ENCODE measurements at places on chromosomes 5 and 9.

GRCh38 chr5:85204289-85204688, 819.6 kb upstream of the EDIL3 start:
- no peak for DNase-seq

- DNase-seq = no peak
These were observed 39.7 kb upstream of the BASP1 start for GRCh38 chr5:17177501-17178372.

- no peak for DNase-seq
These were observed 32.5 kb upstream of the FAM174A start for GRCh38 chr5:100502684-100503083.

GRCh38 chr5:73686912-73687311, 60.9 kb downstream of the ARHGEF28 start:
- DNase-seq = peak; percentile 16

DNA sequence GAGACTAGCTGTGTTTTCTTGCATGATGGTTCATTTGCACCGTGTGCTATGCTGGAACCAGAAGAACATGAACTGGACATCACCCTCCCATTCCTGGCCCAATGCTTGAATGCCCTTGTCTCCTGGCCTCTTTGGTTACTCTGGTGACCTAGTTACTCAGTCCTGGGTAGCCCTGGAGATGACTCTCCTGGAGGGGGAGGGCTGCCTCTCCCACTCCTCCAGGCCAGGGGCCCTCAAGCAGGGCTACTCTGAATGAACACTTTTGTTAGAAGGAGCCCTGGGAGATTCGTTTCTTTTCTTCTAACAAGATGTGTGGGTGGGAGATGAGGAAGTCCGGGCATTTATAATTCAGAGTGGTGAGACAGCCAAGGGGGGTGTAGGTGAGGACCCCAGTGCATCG, 12.0 kb upstream of the NKX2-5 start:
- no peak for DNase-seq

GRCh38 chr9:135907006-135907430, 328 bp downstream of the CAMSAP1 start:
- peak; percentile 64 for DNase-seq

DNA sequence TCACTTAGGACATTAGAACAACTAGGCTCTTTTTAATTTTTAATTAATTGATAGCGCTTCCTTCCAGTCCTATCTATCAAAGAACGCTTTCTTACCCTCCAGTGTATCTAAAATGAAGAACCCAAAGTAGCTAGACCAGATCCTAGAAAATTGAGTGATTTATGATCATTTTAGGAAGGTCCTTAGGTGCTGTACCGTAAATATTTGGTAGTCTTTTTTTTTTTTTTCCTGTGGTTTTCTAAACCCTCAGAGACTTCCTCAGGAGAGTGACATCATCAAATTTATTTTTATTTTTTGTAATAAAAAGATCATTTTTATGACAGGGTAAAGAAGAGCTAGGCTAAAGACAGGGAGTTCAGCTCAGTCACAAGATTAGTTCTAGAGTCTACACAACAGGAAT, 197.4 kb downstream of the WDR70 start:
- no peak for DNase-seq

GRCh38 chr5:77337686-77338085, 127.2 kb downstream of the PDE8B start:
- no peak for DNase-seq

DNA sequence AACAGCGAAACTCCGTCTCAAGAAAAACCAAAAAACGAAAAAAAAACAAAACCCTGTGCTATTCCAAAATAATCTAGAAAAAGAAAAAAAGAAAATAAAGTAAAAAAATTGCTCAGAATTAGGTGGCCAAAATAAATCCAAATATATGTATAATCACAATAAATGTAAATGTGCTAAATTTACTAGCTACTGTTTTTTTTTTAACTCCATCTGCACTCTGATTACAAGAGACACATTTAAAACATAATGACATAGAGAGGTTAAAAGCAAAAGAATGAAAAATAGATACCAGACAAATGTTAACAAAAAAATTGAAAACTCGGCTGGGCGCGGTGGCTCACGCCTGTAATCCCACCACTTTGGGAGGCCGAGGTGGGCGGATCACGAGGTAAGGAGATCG, 66.1 kb downstream of the FGF1 start:
- no peak for DNase-seq

GRCh38 chr5:176948458-176948857, 49.3 kb upstream of the HK3 start:
- DNase-seq = no peak

GRCh38 chr5:100690036-100690560, 154.9 kb downstream of the FAM174A start:
- DNase-seq = no peak

DNA sequence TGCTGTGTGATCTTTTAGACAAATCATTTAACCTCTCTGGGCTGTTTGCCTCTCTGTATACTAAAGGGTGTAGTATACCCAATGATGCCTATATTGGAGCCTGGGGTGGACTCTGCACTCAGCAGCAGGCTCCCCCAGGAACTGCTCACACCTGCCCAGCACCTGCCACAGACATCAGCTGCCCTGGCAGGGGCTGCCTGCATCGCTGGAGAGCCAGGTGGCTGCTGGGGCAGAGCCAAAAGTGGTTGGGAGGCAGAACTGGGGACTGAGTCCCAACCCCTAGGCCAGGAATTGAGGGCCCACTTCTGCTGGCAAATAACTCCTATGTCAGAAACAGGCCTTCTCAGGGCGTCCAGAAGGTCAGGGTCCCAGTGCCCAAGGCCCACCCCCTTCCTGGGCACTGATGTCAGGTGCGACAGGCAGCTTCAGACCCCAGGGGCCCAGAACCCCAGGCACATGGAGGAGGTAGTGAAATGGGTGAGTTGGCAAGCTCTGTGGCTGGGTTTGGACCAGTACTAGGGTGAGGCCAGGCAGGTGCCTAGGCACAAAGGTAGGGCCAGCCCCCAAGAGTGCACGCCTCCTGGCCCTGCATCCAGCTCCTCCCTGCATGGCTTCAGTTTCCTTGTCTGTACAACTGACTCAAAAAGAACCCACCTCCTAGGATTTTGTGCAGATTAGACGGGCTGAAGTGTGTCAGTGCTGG, 5.8 kb downstream of the UNC5A start:
- no peak for DNase-seq

GRCh38 chr5:78545406-78545805, 103.2 kb downstream of the LHFPL2 start:
- no peak for DNase-seq

DNA sequence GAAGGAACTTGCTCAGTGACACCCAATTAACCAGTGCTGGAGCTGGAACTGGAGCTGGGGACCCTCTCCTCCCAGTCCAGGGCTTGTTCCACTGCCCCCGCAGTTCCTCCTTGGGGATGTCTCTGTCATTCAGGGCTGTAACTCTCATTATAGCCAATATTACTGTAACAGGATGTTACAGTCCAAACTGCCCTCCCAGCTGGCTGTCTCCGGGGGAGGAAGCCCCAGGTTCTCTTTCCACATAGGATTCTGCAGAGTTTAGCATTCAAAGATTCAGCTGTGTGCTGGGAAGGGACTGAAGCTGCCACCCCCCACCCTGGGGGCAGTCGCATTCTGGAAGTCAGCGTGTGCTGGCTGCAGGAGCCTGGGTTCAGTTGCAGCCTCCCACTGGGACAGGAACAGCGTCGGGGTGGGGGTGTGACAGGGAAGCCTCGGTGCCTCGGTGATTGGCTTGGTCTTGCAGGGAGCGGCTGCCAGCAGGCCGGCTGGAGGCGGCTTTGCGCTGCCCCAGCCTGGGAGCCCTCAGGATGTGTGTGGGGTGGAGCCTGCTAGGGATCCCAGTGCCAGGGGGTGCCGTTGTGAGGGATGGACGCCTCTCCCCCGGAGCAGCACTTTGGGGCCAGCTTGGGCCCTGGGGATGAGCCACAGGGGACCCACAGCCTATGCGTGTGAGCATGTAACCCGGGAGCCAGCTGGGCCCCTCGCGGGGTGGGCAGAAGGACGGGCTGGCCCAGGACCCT, 101.1 kb downstream of the RGS3 start:
- no peak for DNase-seq

GRCh38 chr9:92432350-92432749, 8.1 kb upstream of the OMD start:
- DNase-seq = no peak

DNA sequence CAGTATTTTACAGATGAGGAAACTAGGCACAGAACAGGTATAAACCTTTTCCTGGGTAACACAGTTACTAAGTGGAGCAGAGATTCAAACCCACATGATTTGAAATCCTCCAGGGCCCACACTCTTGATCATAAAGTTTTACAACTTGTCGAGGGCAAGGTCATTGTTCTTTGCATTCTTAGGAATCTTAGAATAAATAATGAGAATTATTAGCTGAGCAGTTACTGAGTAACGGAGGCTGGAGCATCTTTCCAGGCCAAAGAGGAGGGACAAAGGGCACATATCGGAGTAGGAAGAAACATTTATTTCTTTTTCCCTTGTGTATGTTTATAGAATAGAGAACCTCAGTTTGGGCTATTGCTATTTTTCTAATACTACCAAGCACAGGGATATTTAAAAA, 27.1 kb upstream of the F2R start:
- DNase-seq = no peak

DNA sequence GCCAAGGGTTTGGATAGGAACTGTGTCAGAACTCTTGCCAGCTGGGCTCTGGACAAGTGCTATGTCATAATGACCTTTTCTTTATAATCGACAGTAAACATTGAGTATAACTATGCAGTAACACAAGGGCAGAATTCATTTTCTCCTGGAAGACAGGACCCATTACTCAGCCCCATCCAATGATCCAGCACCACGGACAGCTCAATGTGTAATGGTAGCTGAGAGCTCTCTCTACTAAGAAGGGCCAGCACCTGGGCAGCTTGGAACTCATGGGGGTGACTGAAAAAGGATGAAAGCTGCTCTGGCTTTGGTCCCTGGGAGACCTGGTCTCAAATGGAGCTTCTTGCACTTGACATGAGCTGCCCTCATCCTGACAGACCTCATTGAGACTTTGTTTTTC, 347.8 kb downstream of the TRIM32 start:
- no peak for DNase-seq

DNA sequence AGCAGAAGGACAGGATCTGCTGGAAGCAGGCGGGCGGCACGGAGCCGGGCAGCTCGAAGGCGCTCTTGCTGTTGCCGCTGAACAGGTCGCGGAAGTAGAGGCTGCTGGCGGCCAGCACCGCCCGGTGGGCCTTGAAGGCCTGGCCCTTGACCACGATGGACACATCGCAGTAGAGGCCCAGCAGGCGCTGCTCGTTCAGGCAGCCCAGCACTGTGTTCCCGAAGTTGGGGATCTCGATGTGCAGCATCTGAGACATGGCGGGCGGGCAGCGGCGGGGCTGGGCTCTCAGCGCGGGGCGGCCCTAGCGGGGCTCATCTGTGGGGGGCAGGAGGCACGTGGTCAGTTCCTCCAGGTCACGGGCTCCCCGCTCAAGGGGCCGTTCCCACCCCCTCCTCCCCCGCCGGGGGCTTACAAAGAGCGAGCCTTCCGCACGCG, 44.8 kb downstream of the NACC2 start:
- DNase-seq = no peak

- DNase-seq = no peak
These were observed 6.8 kb downstream of the HSD17B4 start for GRCh38 chr5:119458911-119459632.

DNA sequence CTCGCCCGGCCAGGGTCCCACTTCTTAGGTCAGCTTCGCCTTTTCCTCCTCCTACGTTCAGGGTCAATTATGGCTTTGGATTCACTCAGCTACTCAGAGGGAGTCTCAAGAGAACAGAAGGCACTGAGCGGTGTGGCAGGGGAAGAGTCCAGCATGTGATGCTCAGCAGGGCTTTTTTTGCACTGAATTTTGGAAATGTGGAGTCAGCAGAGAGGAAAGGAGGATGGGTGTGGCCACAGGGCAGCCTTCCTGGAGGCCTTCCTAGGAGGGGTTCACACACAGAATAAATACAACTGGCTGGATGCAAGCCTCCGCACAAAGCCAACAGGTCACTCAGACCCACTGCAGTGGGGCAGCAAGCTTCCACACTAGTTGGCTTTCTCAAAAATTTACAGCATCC, 4.8 kb downstream of the NAIF1 start:
- DNase-seq = peak; percentile 7

GRCh38 chr9:68546596-68547390, 6.1 kb upstream of the TMEM252 start:
- DNase-seq = peak; percentile 46

DNA sequence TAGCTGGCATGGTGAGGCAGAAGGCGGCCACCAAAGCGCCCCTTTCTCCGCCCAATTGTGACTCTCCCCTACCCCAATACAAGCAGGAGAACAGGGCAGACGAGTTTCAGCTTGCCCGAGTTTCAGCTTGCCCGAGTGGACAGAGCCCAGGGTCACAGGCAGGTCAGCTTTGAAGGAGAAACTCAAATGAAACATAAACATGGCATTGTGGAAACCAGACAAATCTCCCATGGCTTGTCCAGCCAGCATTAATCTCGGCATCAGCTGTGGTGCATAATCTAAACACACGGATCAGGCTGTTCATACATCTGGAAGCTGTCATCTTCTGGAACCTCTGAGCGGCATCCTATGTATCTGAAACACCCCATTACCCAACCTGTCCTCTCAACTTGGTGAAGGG, 16.9 kb downstream of the PTCH1 start:
- no peak for DNase-seq

- DNase-seq = no peak
These were observed 96.2 kb downstream of the TLE4 start for GRCh38 chr9:79667817-79668436.

- DNase-seq = no peak
These were observed 196.8 kb downstream of the PRDM9 start for GRCh38 chr5:23703940-23704855.

GRCh38 chr9:116297346-116297745, 143.8 kb downstream of the PAPPA start:
- DNase-seq = no peak

DNA sequence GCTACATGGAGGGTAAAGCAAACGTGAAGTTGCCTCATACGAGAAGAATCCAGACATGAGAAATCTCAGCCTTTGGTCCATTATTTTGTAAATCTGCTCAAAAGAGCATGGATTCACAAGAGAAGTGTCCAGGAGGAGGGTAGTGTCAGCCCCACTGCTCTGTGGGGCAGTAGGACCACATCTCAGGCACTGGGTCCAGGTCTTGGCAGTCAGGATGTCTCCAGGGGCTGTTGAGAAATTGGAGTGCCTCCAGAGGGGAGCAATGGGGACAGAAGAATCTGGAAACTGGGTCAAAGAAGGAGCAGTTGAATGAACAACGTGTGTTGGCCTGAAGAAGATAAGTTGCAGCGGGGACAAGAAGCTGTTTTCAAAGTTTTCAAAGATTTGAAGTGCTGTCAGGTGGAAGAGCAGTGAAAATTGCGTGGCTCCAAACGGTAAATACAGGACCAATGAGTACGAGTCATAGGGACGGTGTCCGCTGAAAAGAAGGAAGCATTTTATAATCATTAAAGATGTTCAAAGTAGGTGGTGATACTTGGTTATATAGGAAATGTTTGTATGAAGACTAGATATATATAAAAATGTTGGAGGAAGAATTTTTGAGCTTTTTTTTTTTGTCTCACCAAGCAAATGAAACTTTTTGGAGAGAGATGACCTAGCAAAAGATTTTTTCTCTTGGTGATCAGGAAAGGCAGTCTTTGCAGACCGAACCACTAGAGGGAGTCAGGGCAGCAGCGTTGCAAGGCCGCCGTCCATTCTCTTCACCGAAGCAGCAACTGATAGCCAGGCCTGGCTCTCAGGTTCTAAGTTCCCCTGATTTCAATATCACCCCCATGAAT, 57.1 kb upstream of the ZBED3 start:
- DNase-seq = peak; percentile 50
